ENCODE measurements at places on chromosomes 7 and 10.

- H3K4me3 ChIP-seq = peak overlapping the region; percentile 73
- peak overlapping the region; percentile 100 for H3K27ac ChIP-seq
- peaks cover 44% of the 10 kb centered on the region for H3K36me3 ChIP-seq
- no peaks in the 10 kb centered on the region for H3K27me3 ChIP-seq
- peak; percentile 87 for DNase-seq
Measured at GRCh38 chr7:102425639-102426267, 7.6 kb upstream of the ORAI2 start.

- no peak within 1 kb of the TSS for H3K27ac ChIP-seq
- peaks cover 54% of the 10 kb centered on the region for H3K27me3 ChIP-seq
- H3K4me1 ChIP-seq = peaks cover 9% of the 10 kb centered on the region
- H3K36me3 ChIP-seq = no peaks in the 10 kb centered on the region
- H3K4me3 ChIP-seq = peak within 1 kb of the TSS; percentile 57
Measured at GRCh38 chr7:1458683-1459511, at the start of gene MICALL2. Gene MICALL2 (minus strand): TSS chr7:1459470. CDS start chr7:1459326, 144 bp downstream.

GRCh38 chr10:95496246-95496911 lies 64.8 kb downstream of the SORBS1 start:
- no peak overlapping the region for H3K4me3 ChIP-seq
- H3K27ac ChIP-seq = no peak overlapping the region
- H3K4me1 ChIP-seq = no peaks in the 10 kb centered on the region
- no peak for DNase-seq

- no peaks in the 10 kb centered on the region for H3K4me1 ChIP-seq
- no peak overlapping the region for H3K4me3 ChIP-seq
- H3K27me3 ChIP-seq = no peaks in the 10 kb centered on the region
- no peak for DNase-seq
Measured at GRCh38 chr10:106107706-106108105, 1056.8 kb downstream of the SORCS1 start.

GRCh38 chr10:44015702-44016500 lies 367.2 kb upstream of the ZNF32 start:
- DNase-seq = no peak
- H3K27me3 ChIP-seq = peaks cover 19% of the 10 kb centered on the region
- no peak overlapping the region for H3K4me3 ChIP-seq
- no peak overlapping the region for H3K27ac ChIP-seq

GRCh38 chr7:144830024-144830785 lies 5.6 kb downstream of the TPK1 start:
- no peak overlapping the region for H3K4me3 ChIP-seq
- DNase-seq = no peak
- H3K27ac ChIP-seq = no peak overlapping the region
- peaks cover 29% of the 10 kb centered on the region for H3K4me1 ChIP-seq
- peaks cover 16% of the 10 kb centered on the region for H3K36me3 ChIP-seq

- DNase-seq = no peak
- H3K4me1 ChIP-seq = peaks cover 17% of the 10 kb centered on the region
- no peak overlapping the region for H3K27ac ChIP-seq
- peaks cover 4% of the 10 kb centered on the region for H3K27me3 ChIP-seq
Measured at GRCh38 chr10:88115407-88115806, 252.0 kb downstream of the PTEN start.

DNA sequence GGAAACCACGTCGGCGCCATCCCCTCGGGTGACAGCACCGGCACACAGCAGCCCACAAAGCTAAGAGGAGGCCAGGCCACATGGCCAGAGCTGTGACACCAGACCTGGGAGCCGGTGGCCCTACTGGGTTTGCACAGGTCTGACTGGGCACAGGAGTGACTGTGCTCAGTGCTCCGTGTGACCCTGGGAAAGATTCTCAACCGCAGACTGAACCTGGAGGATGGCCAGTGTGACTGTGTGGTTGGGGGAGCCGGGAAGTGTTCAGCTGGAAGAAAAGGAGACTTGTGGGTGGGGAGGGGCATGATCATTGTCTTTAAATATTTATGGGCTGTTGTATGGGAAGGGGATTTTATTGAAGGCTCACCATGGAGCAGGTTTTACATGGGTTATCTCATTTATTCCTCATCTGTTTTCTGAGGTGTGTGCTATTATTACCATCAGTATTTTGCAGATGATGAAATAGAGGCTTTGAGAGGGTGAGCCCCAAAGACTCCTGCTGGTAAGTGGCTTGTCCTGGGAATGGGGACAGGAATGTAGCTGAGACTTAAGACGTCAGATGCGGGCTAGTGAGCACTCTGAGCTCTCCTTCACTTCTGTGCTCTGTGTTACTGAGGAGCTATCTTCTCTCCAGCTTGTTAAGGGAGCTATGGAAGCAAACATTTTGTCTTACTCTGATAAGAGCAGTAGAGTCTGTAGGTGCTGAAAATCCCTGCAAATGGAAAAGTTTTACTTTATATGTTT lies 127.5 kb downstream of the TMEM178B start:
- no peaks in the 10 kb centered on the region for H3K4me1 ChIP-seq
- no peak overlapping the region for H3K27ac ChIP-seq
- no peak overlapping the region for H3K4me3 ChIP-seq

DNA sequence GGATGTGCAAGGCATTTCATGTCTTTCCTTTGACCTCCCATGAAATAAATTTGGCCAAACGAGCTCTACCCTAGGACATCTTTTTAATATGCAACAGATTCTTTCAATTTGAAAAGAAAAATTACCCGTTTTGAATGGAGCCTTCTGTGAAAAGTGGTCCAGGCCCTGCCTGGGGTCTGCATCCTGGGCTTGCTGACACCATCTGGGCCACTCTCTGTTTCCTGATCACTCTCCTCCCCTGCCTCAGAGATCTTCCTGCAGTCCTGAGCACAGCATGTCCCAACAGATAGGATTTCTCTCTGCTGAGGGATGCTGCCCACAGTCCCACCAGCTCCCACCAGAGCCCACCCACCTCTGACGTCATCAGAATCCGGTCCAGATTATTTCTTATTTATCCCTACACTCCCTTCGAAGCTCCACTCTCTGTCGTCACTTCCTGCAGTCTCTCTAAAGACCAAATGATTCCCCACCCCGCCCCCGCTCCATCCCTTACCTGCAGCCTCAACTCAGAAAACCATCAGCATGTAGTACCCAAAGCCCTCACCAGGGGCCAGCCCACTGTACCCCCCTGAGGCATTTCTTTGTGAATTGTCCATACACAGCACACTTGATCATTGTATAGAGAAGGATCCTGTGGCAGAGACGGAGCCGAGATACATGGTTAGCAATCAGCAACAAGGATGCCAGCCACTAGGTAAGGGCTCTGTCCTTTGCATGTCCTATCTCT lies 192.1 kb upstream of the MGMT start:
- H3K36me3 ChIP-seq = no peaks in the 10 kb centered on the region
- H3K4me1 ChIP-seq = no peaks in the 10 kb centered on the region
- peaks cover 11% of the 10 kb centered on the region for H3K27me3 ChIP-seq
- no peak for DNase-seq

- peaks cover 38% of the 10 kb centered on the region for H3K4me1 ChIP-seq
- H3K36me3 ChIP-seq = peaks cover 9% of the 10 kb centered on the region
- DNase-seq = no peak
- H3K27me3 ChIP-seq = peaks cover 15% of the 10 kb centered on the region
Measured at GRCh38 chr10:104342941-104343411, 4.7 kb upstream of the ITPRIP start.

GRCh38 chr10:92590623-92591549 lies 2.0 kb upstream of the KIF11 start:
- H3K4me3 ChIP-seq = peak overlapping the region; percentile 96
- H3K27ac ChIP-seq = peak overlapping the region; percentile 100
- H3K27me3 ChIP-seq = no peaks in the 10 kb centered on the region
- H3K36me3 ChIP-seq = peaks cover 8% of the 10 kb centered on the region

DNA sequence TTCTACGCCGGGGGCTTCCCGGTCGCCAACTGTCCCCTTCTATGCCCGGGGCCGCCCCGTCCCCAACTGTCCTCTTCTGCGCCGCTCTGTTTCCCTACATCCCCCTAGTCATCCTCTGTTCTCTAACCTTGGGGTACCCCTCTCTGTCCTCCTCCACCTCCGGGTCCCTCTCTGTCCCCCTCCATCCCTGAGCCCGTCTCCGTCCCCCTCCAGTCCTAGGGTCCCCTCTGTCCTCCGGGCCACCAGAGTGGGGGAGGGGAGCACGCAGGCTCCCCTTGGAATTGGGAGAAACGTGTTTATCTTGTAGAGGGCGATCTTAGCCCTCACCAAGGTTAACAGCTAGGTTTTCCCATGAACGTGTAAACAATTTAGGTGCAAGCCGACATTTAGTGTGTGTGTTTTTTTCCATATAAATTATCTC lies 852 bp upstream of the KLF6 start:
- H3K27ac ChIP-seq = peak overlapping the region; percentile 96
- peaks cover 31% of the 10 kb centered on the region for H3K4me1 ChIP-seq
- peaks cover 7% of the 10 kb centered on the region for H3K27me3 ChIP-seq

DNA sequence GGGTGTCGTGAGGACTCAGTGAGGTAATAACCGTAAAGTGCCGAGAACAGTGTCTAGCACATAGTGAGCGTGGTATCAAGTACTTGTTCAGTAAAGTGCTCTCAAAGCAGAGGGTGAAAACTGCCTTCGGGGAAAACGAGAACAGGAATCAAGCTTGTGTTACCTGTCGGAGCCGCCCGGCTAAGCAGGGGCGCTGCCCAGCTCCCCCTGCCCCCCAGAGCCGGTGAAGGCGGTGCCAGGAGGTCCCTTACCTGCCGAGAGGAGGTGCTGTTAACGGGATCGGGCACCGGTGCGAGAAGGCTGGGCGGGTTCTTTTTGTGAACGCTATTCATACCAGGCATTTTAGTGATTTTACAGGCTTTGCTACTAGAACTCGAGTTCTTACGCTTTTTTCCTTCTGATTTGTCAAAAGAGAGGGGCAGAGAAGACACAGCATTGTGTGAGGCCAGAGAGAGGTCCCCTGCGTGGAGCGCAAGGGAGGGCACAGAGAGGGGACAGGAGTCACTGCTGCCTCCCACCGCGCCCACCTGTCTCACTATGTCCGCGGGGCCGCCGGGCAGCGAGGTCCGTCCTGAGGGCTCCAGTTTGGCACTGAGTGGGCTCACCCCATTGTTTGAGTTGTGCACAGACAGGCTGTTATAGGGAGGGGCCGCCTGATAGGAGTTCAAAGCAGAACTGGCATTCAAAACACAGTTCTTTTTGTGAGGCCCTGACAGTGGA lies 32.5 kb upstream of the EFCAB10 start:
- no peaks in the 10 kb centered on the region for H3K27me3 ChIP-seq

DNA sequence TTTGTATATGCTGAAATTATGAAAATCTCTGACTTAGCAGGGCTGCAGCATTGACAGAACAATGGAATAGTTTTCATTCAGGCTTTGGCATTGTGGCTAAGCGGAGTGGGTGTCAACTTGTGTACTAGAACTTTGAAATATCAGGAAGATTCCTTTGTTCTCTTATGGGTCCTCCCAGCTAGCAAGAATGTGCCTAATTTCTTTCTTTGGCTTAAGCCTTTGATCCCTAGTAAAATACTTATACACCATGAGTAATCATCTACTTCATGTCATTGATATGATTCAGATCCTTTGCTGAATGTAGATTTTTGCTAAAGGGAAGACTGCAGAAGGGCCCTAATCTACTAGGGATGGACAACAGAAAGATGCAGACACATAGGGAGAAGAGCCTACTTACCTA lies 6.2 kb downstream of the AVL9 start:
- H3K27me3 ChIP-seq = no peaks in the 10 kb centered on the region
- H3K4me1 ChIP-seq = peaks cover 45% of the 10 kb centered on the region
- no peak overlapping the region for H3K27ac ChIP-seq
- H3K36me3 ChIP-seq = peaks cover 32% of the 10 kb centered on the region

DNA sequence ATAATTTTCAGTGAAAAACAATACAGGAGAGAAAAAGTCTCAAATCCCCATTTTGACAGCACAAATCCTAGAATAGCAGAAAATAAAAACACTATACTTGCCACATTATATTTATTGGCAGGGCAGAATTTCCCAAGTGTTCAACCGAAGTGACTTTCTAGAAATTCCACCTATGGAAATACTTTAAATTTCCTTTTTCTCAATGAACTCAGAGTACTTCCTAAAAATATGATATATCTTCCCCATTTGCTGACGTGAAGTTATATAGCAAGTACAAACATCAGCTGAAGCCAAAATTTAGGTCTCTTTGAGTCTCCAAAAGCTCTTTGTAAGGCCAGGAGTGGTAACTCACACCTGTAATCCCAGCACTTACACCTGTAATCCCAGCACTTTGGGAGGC lies 83.3 kb downstream of the NT5C2 start:
- no peaks in the 10 kb centered on the region for H3K27me3 ChIP-seq
- H3K4me3 ChIP-seq = no peak overlapping the region
- no peaks in the 10 kb centered on the region for H3K4me1 ChIP-seq
- no peak for DNase-seq

GRCh38 chr7:129578829-129579228 lies 32.7 kb upstream of the NRF1 start:
- no peak overlapping the region for H3K27ac ChIP-seq
- H3K27me3 ChIP-seq = peaks cover 10% of the 10 kb centered on the region
- no peaks in the 10 kb centered on the region for H3K4me1 ChIP-seq
- no peak for DNase-seq
- no peak overlapping the region for H3K4me3 ChIP-seq

Measured in activated naive CD4-positive, alpha-beta T cell treated with anti-CD3 and anti-CD28 coated beads, Interleukin-2, amount 10 ng/mL, durations not matched to agents 7 days and 5 days (primary cell).